Activated T-cell treated with anti-CD3 and anti-CD28 coated beads, Interleukin-2, amount 50 U/mL, for 72 hours (primary cell): ENCODE measurements at places on chromosomes 7 and 10. TPM values are rescaled to one million over a fixed set of nuclear protein-coding genes. Genes with fewer than 3 reads are reported as not detected.

DNA sequence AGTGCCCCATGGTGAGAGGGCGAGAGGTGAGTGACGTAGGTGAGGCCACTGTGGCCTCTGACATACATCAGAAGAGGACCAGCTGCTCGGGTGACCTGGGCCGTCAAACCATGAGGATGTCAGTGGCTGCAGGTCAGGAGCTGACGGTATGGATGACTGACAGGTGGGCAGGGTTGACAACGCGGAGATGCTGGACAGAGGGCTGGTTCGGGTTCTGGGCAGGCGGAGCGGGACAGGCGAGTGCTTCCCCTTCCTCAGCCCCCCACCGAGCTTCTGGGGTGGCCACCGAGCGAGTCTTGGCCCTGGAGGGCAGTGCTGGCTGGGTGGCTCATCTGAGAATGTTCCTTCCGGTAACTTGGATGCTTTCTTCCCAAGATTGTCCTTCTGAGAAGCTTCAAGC is 91.8 kb downstream of the ACTR3B start:
- no peak for DNase-seq

DNA sequence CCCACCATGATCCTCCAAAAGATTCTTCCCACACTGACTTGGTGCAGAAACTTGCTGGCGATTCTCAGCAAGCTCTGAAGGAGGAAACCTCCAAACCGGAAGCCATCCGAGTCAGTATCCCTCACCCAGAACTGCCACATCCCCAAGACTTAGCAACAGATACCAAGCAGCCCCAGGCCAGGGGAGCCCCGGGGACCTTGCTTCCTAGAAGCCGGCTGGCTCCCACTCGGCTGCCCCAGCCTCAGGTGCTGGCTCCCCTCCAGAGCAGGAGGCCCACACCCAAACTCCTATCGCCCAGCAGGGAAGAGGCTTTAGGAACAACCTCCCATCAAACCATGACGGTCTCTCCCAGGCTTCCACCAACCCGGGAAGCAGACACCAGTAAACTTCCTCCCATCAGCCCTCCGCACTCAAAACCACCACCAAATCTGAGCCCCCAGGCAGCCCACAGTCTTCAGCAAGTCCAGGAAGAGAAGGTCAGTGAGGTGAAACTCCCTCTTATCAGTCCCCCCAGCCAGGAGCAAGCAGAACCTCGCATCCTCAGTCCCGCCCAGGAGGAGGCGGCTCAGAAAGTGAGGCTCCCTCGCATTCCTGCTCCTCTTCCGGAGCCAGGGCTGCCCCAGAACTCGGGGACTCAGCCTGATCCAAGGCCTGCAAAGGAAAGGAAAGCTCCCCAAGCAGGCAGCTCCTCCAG is 82.3 kb downstream of the LRGUK start:
- no peak for DNase-seq

GRCh38 chr10:125136087-125136486 is 24.3 kb downstream of the CTBP2 start:
- no peak for DNase-seq

- DNase-seq = no peak
Observed at GRCh38 chr10:120953897-120954296, 102.7 kb downstream of the WDR11 start.

DNA sequence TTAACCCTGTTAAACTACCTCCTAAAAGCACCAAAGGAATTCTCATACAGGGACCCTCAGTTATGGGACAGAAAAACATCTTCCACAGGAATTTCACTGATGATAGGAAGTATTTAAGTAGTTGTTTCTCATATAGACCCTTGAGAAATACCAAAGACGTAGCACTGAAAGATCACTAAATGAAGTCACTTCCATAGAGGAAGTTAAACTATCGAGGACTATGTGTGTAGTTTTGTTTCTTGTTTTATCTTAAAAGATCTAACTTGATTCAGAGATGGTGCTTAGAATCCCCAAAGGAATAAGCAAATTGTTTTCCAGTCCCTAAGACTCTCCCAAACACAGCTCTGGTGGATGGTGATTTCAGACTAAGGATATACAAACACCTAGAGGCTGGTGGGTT is 94.8 kb upstream of the AFAP1L2 start:
- no peak for DNase-seq

REPIN1 gene
- 73.7 TPM for total RNA-seq
